Naive B cell (primary cell): ENCODE measurements at places on chromosomes 1 and 21. TPM values are rescaled to one million over a fixed set of nuclear protein-coding genes. Genes with fewer than 3 reads are reported as not detected.

DCST2 gene
- polyA plus RNA-seq = not detected

RHBDL2 gene
- not detected for polyA plus RNA-seq

SLC25A34 gene
- polyA plus RNA-seq = not detected

TIAM1 gene
- 0.13 TPM for polyA plus RNA-seq

GRCh38 chr1:239947801-239948200 lies 143.9 kb upstream of the FMN2 start:
- DNase-seq = no peak

GRCh38 chr1:230503726-230504125 lies 77.6 kb upstream of the PGBD5 start:
- DNase-seq = no peak

GRCh38 chr1:111483166-111483565 lies 9.4 kb downstream of the C1orf162 start:
- no peak for DNase-seq

DNA sequence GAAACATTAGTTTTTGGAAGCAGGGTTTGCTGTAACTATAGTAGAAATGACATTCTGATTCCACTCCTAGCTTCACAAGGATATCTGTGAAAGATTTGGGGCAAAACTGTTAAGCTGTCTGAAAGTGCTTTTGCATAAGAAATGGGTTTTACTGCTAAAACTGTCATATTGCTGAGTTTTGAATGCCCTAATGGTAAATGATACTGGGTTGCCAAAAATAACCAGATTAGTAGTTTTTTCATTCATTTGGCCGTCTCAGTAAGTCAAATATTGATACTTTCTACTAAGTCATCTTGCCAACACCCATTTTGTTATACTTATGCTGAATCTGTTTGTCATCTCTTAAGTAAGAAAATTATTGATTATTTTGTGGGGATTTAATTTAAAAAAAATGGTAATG lies 399 bp upstream of the PTPRC start:
- no peak for DNase-seq

GRCh38 chr1:236868625-236869467 lies 73.8 kb downstream of the MTR start:
- peak; percentile 15 for DNase-seq

GRCh38 chr1:95382000-95382786 lies 148.2 kb downstream of the RWDD3 start:
- DNase-seq = no peak

- DNase-seq = no peak
These were observed 55.7 kb downstream of the GIPC2 start for GRCh38 chr1:78101514-78101913.

DNA sequence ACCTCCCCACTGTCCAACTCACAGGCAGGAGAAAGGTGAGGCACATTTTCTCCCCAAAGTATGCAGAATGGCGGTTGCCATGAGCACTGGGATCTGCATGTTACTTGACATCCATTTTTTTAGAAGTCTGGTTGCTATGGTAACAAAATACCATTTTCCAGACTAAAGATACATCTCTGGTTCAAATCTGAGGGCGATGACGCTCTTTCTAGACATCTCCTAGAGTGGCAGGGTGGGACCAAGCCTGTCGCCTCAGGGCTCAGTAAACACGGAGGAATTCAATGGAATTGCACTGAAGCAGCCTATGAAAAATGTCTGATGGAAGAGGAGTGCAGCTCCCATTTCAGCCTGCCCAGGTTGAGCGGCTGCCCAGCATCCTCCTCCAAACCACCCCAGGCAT lies 21.5 kb upstream of the FAM43B start:
- no peak for DNase-seq

DNA sequence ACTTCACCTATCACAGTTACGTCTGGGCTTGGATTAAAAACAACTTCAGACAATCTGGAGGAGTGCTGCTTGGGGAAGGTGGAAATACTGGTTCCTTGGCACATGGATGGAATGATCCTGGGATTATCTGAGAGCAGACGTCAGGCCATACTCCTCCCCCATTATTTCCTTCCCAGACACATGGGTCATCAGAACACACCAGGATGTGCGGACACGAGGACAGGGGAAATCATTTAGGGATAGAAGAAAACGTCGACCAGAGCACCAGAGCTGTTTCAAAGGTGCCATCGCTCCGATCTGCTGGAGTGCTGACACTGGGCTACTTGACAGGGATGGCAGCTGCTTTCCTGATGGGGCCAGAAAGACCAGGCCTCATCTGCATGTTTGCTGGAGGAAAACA lies 31.8 kb upstream of the ANGPTL7 start:
- no peak for DNase-seq

DNA sequence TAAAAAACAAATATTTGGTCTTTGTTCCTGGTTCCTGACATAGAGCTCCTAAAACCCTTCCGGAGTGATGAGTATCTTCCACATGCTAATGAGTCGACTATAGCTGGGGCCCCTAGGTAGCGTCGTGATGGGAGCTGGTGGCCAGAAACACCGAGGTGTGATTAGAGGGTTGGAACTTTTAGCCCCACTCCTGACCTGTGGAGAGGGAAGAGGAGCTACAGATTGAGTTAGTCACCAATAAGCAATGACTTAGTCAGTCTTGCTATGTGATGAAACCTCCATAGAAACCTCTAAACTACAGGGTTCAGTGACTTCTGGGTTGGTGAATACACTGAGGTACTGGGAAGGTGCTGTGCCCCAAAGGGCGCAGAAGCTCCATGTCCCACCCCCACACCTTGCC lies 30.1 kb upstream of the PLD5 start:
- no peak for DNase-seq
